ENCODE measurements at places on chromosomes 5 and 9.

DNA sequence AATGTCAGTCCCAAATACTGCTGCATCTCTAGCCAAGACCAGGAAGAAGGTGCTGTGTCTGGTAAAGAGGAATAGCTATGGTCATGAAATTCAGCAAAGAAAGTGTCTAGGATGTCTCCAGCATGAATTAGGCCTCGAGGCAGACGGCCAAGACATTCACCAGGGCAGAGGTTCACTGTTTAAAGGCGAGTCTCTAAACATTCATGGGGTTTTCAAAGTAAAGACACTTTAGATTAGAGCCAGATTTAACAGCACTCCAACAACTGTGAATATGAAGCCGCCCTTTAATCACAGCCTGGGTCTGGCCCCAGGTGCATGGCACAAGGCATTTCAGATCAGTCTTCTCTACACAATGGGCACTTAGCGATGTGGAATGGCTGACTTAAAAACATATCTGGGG is 95.0 kb downstream of the ANKH start:
- H3K27me3 ChIP-seq, result no peaks in the 10 kb centered on the region
- no peak overlapping the region for H3K4me3 ChIP-seq
- H3K27ac ChIP-seq, result no peak overlapping the region

GRCh38 chr5:119743927-119744326 is 114.6 kb downstream of the FAM170A start:
- H3K4me1 ChIP-seq, result no peaks in the 10 kb centered on the region
- no peaks in the 10 kb centered on the region for H3K36me3 ChIP-seq
- no peak for DNase-seq
- H3K27me3 ChIP-seq, result no peaks in the 10 kb centered on the region
- H3K4me3 ChIP-seq, result no peak overlapping the region
- no peak overlapping the region for H3K27ac ChIP-seq

GRCh38 chr5:145464171-145464570 is 371.0 kb downstream of the PRELID2 start:
- peaks cover 6% of the 10 kb centered on the region for H3K4me1 ChIP-seq
- no peak overlapping the region for H3K27ac ChIP-seq
- no peaks in the 10 kb centered on the region for H3K36me3 ChIP-seq
- no peak for DNase-seq

DNA sequence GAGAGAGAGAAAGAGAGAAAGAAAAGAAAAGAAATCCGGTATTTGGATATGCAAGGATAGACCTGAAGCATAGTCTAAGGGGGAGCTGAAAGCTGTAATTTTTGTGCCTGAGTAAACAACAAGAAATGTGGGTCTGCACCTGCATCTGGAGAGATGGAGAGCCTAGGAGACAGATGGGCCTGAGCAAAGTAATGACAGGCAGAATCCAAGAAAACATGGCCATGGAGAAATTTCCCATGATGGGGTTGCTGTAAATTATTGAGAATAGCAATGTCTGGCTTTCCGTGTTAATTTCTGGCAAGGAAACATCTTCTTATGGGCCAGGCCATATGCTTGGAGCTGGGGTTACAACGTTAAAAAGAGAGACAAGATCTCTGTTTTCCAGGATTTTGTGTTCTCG is 40.2 kb downstream of the YIPF5 start:
- no peaks in the 10 kb centered on the region for H3K36me3 ChIP-seq
- no peak overlapping the region for H3K4me3 ChIP-seq
- no peaks in the 10 kb centered on the region for H3K27me3 ChIP-seq
- H3K4me1 ChIP-seq, result peaks cover 6% of the 10 kb centered on the region
- DNase-seq, result no peak

GRCh38 chr5:98786191-98786853 is 12.9 kb downstream of the RGMB start:
- peaks cover 22% of the 10 kb centered on the region for H3K4me1 ChIP-seq
- H3K27ac ChIP-seq, result peak overlapping the region; percentile 37
- H3K4me3 ChIP-seq, result no peak overlapping the region
- no peak for DNase-seq

GRCh38 chr5:142973932-142974331 is 203.8 kb downstream of the ARHGAP26 start:
- no peak for DNase-seq
- no peaks in the 10 kb centered on the region for H3K36me3 ChIP-seq
- no peak overlapping the region for H3K4me3 ChIP-seq
- no peak overlapping the region for H3K27ac ChIP-seq
- H3K27me3 ChIP-seq, result no peaks in the 10 kb centered on the region
- H3K4me1 ChIP-seq, result no peaks in the 10 kb centered on the region

GRCh38 chr9:127140842-127141675 is 18.6 kb upstream of the ANGPTL2 start:
- H3K36me3 ChIP-seq, result no peaks in the 10 kb centered on the region
- no peak overlapping the region for H3K27ac ChIP-seq
- no peaks in the 10 kb centered on the region for H3K27me3 ChIP-seq
- no peak for DNase-seq
- H3K4me1 ChIP-seq, result peaks cover 6% of the 10 kb centered on the region

GRCh38 chr5:107631805-107632362 is 38.9 kb downstream of the EFNA5 start:
- no peak overlapping the region for H3K27ac ChIP-seq
- H3K4me3 ChIP-seq, result no peak overlapping the region
- no peak for DNase-seq
- no peaks in the 10 kb centered on the region for H3K27me3 ChIP-seq

- DNase-seq, result no peak
- no peak overlapping the region for H3K4me3 ChIP-seq
- no peaks in the 10 kb centered on the region for H3K36me3 ChIP-seq
- no peak overlapping the region for H3K27ac ChIP-seq
- H3K27me3 ChIP-seq, result peaks cover 58% of the 10 kb centered on the region
Observed at GRCh38 chr9:108671176-108671575, 184.6 kb downstream of the ACTL7B start.

GRCh38 chr5:7850395-7851239 is at the start of gene CFAP90:
Gene CFAP90 (minus strand): TSS chr5:7851133. CDS start chr5:7851021, 112 bp downstream.
- peaks cover 11% of the 10 kb centered on the region for H3K27me3 ChIP-seq
- peaks cover 2% of the 10 kb centered on the region for H3K36me3 ChIP-seq
- DNase-seq, result peak; percentile 81
- H3K4me3 ChIP-seq, result peak within 1 kb of the TSS; percentile 88
- H3K27ac ChIP-seq, result peak within 1 kb of the TSS; percentile 90
- H3K4me1 ChIP-seq, result peaks cover 14% of the 10 kb centered on the region

- peaks cover 16% of the 10 kb centered on the region for H3K27me3 ChIP-seq
- H3K36me3 ChIP-seq, result no peaks in the 10 kb centered on the region
- no peak overlapping the region for H3K4me3 ChIP-seq
- DNase-seq, result peak; percentile 38
Observed at GRCh38 chr5:9361835-9362234, 184.0 kb downstream of the SEMA5A start.

DNA sequence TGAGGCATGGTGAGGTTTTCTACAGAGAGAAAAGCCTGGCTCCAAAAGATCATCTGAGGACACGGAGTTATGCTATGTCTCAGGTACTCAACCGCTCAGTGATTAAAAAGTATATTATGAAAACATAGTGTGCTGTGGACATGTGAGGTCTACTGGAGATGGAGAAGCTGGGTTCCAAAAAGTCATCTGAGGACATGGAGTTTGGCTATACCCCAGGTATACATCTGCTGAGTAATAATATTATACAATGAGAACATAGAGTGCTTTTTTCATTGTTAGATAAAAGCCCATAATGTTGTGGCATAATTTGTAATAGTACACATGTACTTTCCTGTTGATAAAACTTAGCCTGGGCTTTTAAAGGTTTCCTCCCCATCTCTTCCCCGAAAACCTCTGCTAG is 70.7 kb upstream of the SHISAL2B start:
- no peaks in the 10 kb centered on the region for H3K36me3 ChIP-seq
- DNase-seq, result no peak
- no peak overlapping the region for H3K4me3 ChIP-seq
- no peaks in the 10 kb centered on the region for H3K27me3 ChIP-seq

DNA sequence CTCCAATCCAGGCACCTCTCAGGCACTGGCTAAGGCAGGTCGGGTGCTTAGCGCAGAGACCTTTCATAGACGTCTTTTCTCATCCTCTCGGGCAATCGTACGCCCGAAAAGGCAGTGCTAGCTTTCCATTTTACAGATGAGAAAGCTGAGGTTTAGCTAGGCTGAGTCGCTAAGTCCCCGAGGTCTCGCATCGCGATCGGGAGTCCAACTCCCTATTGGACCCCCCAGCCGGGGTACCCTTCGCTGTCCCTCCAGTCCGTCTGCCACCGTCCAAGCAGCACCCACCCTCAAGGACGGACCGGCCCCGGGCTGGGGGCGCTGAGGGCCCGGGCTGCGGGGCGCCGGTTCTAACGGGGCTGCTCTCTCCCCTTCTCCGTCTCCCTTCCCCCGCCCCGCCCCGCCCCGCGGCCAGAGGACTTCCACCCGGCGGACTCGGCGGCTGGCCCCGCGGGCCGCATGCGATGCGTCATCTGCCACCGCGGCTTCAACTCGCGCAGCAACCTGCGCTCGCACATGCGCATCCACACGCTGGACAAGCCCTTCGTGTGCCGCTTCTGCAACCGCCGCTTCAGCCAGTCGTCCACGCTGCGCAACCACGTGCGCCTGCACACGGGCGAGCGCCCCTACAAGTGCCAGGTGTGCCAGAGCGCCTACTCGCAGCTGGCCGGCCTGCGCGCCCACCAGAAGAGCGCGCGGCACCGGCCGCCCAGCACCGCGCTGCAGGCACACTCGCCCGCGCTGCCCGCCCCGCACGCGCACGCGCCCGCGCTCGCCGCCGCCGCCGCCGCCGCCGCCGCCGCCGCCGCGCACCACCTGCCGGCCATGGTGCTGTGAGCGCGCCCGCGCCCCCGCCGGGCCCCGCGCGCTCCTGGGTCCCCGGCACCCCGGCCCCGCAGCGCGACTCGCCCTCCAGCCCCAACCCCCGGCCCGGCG is 12.5 kb upstream of the EXOSC2 start:
- no peaks in the 10 kb centered on the region for H3K36me3 ChIP-seq
- H3K4me1 ChIP-seq, result peaks cover 2% of the 10 kb centered on the region
- H3K27me3 ChIP-seq, result peaks cover 51% of the 10 kb centered on the region
- H3K4me3 ChIP-seq, result peak overlapping the region; percentile 50
- peak; percentile 69 for DNase-seq

DNA sequence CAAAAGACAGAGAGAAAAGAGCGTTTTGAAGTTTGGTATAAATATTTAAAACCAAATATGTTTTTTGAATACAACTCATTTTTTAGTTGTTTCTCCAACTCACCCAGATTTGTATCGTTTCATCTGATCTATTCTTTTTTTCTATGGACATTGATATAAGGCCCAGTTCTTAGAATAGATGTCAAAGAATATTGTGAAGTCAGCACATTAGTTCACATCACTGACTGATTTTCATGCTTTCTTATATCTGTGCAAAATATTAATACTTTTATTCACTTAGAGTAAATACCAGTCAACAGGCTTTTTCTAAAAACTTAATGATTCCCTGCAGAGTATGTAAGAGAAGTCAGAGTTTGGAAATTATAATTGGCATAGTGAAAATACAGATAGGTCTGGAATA is 254.4 kb upstream of the PTPRD start:
- H3K27me3 ChIP-seq, result no peaks in the 10 kb centered on the region
- no peak overlapping the region for H3K4me3 ChIP-seq
- DNase-seq, result no peak
- no peaks in the 10 kb centered on the region for H3K4me1 ChIP-seq
- no peak overlapping the region for H3K27ac ChIP-seq

DNA sequence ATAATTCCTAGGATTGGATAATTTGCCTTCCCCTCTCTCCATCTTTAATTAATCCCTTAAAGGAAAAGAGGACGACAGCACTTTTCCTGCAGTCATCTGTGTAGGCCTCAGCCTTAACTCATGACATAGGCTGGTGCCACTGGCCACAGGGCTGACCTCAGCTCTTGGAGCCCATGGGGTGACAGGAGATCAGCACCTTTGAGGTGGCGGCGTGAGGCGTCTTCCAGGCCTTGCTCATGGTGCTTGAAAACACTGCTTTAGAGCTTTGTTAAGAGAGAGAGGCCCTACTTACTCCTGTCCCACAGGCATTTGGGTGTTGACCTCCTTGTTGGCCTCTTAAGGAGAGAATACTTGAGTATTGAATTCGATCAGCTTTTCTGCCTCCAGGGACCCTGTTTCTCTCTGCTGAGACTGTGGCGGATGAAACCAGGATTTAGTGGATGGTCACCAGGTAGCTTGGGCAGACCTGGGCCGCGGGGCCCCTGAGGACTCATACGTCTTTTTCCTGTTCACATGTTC is 23.4 kb downstream of the TENT4A start:
- no peaks in the 10 kb centered on the region for H3K27me3 ChIP-seq
- H3K4me1 ChIP-seq, result peaks cover 12% of the 10 kb centered on the region
- peaks cover 8% of the 10 kb centered on the region for H3K36me3 ChIP-seq
- H3K27ac ChIP-seq, result peak overlapping the region; percentile 65
- H3K4me3 ChIP-seq, result no peak overlapping the region

GRCh38 chr9:133147412-133148198 is 16.1 kb downstream of the GBGT1 start:
- H3K27ac ChIP-seq, result peak overlapping the region; percentile 96
- H3K4me1 ChIP-seq, result peaks cover 23% of the 10 kb centered on the region

- no peaks in the 10 kb centered on the region for H3K27me3 ChIP-seq
- no peak for DNase-seq
- no peak overlapping the region for H3K4me3 ChIP-seq
- no peaks in the 10 kb centered on the region for H3K4me1 ChIP-seq
- no peak overlapping the region for H3K27ac ChIP-seq
Observed at GRCh38 chr5:123628860-123629544, 117.0 kb downstream of the CSNK1G3 start.

DNA sequence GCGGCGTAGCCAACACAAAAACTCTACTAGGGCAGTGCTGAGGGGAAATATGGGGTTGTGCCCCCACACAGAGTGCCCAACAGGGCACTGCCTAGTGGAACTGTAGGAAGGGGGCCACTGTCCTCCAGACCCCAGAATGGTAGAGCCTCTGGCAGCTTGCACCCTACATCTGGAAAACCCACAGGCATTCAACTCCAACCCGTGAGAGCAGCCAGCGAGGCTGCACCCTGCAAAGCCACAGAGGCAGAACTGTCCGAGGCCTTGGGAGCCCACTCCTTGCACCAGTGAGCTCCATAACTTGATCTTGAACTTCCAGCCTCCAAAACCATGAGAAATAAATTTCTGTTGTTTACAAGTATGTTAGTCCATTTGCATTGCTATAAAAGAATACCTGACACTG is 27.7 kb downstream of the GRAMD2B start:
- H3K27me3 ChIP-seq, result no peaks in the 10 kb centered on the region
- no peak overlapping the region for H3K27ac ChIP-seq
- H3K36me3 ChIP-seq, result peaks cover 20% of the 10 kb centered on the region

- H3K36me3 ChIP-seq, result no peaks in the 10 kb centered on the region
- DNase-seq, result no peak
- H3K4me1 ChIP-seq, result no peaks in the 10 kb centered on the region
Observed at GRCh38 chr5:129135633-129136032, 41.1 kb downstream of the ISOC1 start.

DNA sequence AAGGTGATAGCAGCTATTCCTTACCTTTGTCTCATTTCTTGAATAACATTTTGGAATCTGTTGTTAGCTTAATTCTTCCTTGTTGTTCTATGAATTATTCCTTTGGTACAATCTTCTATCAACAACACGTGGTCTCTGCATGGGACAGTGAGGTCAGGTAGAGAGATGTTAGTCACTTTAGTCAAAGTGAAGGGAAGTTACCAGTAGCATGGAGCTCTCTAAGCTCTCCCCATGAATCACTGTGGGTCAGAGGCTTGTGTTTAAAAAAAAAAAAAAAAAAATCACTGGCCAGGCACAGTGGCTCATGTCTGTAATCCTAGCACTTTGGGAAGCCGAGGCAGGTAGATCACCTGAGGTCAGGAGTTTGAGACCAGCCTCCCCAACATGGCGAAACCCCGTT is 116.0 kb downstream of the GOLPH3 start:
- peaks cover 7% of the 10 kb centered on the region for H3K4me1 ChIP-seq
- H3K27me3 ChIP-seq, result no peaks in the 10 kb centered on the region
- H3K36me3 ChIP-seq, result peaks cover 5% of the 10 kb centered on the region
- no peak overlapping the region for H3K4me3 ChIP-seq
- no peak overlapping the region for H3K27ac ChIP-seq
